ENCODE measurements at places on chromosomes 2 and 18.

DNA sequence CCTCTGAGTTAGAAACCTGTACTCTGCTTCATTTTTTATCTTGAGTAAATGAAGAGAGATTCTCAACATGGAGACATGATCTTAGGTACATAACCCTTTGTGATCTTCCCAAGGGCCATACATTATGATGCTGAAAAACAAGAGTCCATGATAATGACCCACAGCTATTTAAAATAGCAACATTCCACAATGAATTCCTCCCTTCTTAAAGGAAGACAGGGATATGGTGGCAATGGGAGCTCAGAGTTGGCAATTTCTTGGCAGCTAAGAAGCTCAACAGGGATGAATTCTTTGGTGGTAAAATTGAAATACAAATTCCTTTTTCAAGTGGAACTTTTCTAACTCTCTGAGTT, 638.5 kb downstream of the CNTNAP5 start:
- no peak for DNase-seq

DNA sequence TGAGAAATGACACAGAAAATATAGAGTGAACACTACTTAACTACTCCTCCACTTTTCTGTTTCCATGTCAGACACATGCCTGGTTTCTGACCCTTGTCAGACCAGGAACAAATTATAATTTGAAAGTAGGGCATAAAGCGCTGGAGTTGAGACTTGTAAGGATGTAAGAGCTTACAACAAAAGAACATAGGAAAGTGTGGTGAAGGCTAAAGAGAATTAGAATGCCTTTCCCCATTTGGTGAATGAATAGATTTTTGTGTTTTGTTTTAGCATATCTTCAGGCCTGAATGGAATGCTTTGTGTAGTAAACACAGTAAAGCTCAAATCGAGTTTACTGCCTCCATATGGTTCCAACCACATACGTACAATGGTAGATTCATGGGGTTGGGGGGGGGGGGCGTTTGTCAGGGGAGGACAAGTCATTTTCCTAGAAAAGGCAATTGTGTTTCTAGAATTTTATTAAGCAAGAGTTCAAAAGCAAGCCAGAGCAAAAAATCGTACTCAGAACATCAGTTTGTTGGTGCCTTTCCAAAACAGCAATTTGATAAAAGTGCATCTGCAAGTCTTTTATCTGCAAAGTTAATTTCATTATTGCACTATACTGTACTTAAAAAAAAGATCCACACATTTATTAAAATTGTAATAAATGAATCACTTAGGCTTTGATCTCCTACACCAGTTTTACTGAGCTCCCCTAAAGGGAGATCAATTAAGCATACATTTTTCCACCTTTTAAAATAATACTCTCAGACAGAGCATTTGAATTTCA, 30.9 kb downstream of the NRXN1 start:
- DNase-seq: no peak

DNA sequence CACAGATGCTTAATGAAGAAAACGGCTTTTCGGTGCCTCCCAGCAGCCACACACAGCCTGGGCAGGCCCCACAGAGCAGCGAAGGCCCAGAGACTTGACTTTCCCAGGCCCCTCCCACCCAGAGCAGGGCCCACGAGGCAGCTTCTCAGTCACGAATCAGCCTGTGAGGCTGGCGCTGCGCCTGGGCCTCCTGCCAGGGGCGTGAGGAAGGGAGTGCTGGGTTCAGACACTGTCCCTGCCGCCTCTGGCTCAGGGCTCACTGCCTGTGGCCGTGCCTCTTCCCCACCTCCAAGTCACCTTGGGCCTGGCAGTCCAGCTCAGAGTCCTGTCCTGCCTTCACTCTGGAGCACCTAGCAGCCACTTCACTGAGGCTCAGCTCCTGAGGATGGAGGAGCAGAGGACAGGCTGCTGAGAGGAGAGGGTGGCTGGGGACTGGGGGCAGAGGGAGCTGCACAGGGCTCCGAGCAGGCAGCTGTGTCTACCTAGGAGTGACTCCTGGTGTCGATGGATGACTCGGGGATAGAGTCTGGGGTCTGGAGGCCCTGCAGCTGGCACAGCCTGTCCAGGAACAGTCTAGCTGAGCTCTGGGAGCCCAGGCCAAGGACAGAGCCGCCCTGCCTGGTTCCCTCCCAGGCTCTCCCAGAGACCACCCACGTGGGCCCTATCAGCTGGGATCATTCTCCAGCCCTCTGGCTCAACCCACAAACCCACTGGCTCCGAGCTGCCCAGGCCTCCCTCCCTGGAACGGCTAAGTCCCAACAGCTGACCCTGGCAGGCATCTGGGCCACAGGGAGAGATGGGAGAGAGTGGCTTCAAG, 36.4 kb upstream of the FOSL2 start:
- DNase-seq: no peak

GRCh38 chr18:73645160-73645715, 502.4 kb downstream of the FBXO15 start:
- no peak for DNase-seq

GRCh38 chr2:10312437-10312957, 9.8 kb downstream of the HPCAL1 start:
- DNase-seq: no peak

- no peak for DNase-seq
Measured at GRCh38 chr2:133959066-133959465, 294.8 kb upstream of the MGAT5 start.

- DNase-seq: no peak
Measured at GRCh38 chr2:239677453-239678185, 276.8 kb upstream of the HDAC4 start.

- DNase-seq: no peak
Measured at GRCh38 chr2:119490653-119491195, 33.6 kb downstream of the SCTR start.

DNA sequence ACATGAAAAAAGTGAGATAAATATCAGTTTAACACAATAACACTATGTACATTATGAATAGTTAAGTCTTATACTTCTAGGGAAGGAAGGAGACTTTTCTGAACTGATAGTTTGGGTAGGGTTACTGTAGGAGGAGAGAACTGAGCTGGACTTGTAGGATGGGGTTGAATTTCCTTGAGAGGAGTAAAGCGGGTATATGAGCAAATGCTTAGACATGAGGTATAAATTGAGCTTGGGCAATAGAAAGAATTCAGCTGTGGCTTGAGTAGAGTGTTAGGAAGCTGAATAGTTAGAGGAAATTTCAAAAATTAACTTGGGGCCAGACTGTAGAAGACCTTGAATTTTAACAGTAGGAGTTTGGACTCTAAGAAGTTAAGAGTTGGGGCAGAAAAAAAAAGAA, 45.1 kb downstream of the LCLAT1 start:
- DNase-seq: no peak

DNA sequence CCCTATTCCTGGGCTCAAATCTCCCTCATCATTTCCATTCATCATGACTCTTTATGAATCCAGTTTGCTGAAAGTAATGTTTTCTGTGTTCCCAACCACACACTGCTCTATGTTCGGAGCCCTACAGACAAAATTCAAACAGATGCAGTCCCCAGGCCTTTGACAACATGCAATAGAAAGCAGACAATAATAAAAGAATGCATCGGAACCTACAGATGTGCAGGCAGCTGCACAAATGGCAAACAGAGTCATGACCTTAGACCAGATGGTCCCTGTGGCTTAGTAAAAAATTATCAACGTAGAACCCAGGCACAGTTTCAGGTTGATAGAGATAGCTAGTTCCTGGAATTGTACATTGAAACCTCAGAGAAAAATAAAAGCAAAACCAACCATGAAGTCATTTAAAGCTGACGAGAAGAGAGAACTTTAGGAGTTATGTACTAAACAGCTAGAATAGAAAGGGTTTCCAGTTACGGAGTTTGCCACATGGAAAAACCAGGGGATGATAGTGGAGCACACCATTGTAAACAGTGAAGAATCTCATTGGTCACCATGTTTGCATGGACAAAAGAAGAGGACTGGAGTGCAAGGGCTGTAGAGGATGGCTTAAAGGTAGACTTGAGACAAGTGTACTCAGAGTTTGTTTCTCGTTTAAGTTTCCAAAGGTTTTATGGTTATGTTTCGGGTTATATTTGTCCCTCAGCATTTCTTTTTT, 23.2 kb upstream of the ACVR1 start:
- DNase-seq: no peak

DNA sequence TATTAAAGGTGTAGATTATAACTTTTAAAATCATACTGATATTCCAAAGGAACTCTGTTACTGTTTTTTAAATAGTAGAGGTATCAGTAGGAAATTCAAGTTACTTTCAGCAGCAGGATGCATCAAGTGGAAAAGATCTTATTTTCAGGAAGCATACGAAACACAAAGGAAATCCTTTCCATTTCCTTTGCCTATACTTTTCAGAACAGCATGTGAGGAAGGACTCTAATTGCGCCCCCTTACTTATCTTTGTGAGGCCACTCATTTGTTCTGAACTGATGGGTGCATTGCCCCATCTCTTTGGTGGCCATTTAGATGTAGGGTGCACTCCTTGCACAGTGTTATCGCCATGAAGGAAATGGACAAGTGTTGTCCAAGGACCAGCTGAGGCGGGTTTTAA, 145.3 kb downstream of the BABAM2 start:
- no peak for DNase-seq

DNA sequence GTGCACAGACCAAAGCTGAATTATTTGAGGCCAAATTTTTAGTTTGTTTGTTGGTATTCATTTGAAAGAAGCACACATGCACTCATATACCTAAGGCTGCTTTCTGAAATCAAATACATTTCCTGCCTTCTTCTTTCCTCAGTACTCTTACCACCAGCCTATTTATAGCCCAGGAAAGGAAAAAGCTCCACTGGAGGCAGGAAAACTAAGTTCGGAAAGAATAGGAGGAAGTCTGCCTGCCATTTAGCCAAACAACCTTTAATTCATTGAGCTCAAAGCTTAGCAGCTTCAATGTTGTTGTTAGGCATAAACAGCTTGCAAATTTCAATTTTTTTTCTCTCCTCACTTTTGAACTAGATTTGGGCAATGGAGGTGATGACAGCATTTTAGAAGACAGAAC, 40.4 kb upstream of the RASGRP3 start:
- DNase-seq: no peak

DNA sequence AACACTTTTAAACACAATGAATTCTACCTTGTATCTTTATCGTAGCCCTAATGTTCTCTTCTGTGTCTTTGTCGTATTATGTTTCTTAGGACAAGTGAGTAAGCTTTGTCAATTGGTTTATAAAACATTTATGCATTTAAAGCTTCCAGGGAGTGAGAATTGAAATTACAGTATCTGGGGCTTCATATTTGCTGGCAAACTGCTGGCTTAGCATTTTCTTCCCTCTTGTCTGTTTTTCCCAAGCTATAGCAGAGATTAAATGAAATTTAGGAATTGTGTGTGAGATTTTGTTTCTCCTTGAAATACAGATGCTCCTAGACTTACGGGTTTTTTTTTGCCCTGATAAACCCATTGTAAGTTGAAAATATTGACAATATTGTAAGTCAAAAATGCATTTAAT, 73.3 kb downstream of the FMNL2 start:
- no peak for DNase-seq

- no peak for DNase-seq
Measured at GRCh38 chr2:223319601-223320000, 267.6 kb downstream of the KCNE4 start.

DNA sequence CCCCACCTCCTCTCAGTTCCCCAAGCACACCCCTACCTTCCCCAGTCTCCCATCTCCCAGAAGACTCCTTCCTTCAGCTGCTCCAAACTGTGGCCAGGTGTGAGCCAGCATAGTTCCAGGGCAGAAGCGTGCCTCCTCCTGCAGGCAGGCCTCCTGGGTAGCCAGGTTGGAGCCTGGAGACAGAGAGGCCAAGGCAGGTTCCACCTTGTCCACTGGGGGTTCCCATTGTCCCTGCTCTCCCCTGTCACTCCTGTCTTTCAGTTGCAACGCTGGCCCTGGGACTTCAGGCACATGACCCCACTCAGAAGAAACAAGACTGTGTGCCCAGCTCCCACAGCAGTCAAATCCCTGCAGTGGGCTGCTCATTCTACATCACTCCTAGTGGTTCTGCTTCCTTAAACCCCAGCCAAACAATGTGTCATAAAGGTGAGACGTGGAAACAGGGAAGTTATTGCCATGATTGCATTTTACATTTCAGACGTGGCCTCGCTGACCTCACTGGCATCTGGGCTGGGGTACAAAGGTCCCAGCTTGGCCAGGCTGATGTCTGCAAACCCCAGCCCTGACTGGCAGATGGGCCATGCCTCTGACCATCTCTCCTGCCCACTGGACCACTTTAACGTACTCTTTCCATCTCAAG, 96.5 kb upstream of the BOD1L2 start:
- DNase-seq: no peak

DNA sequence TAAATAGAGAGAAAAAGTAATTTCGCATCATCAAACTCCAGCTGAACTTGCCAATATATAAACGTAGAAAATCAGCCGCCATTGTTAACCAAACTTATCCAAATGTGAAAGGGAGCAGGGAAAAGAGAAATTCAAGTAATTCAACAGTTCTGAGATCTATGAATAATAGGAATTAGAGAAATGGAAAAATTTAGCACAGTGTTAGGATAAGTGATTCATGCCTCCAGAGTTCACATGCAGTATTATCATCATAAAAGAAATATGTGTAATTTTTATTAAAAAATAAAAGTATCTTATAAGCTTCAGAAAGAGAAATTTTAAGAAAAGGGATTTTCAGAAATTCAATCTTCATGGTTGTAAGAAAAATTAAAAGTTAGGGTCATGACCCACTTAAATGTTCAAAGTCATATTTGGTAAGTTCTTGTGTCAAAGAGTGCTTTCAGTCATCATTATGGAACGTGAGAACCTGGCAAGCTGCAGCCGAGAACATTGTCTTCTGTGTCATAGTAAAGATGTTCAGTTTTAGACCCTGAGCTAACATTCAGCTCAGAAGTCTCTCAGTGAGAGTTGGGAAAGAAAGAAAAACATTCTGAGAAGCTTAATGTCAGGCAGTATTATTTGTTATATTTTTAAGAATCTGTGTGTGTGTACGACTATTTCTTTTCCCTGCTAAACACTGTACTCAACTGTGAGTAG, 414.3 kb upstream of the RGPD4 start:
- DNase-seq: no peak

GRCh38 chr2:220277445-220277975, 650.1 kb downstream of the SLC4A3 start:
- no peak for DNase-seq

DNA sequence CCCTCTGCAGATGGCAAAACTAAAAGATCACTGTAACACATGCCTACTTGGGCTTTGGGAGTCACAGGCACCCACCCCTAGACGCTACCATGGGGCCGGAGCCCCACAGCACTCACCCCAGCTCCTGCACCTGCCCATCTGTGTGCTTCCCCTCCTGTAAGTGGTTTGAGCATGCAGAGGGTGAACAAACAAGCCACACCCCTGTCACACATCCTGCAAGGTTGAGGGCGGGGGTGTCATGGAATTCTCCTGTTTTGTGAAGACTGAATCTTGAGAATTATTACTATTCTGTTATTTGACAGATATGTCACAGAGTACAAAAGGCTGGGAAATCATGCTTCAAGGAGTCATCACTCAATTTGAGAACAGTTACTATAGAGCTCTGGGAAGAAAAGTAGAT, 60.9 kb downstream of the RFTN2 start:
- DNase-seq: no peak
